ENCODE measurements at places on chromosomes 5 and 9.

DNA sequence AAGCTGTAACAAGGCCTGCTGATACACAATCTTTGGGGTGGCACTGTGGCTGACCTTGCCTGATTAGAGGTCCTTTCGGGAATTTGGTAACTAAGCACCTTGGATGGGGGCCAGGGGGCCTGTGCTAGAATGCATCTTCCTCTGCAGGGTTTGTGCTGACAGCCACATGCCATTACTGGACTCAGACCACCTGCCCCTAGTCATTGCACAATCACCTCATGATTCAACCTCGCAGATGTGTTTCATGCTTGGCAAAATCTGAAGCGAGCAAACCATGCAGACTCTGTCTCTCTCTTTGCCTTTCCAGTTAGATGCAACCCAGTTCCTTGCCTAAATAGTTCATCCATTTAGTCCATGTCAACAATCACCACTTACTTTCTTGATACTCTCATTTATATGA, 96.5 kb upstream of the ERCC6L2 start:
- no peak for DNase-seq

- DNase-seq = no peak
Measured at GRCh38 chr9:135085830-135086546, 1.5 kb upstream of the OLFM1 start.

GRCh38 chr9:137244486-137245449, 3.7 kb downstream of the TUBB4B start:
- no peak for DNase-seq

GRCh38 chr9:3507395-3508077, 18.3 kb downstream of the RFX3 start:
- no peak for DNase-seq

DNA sequence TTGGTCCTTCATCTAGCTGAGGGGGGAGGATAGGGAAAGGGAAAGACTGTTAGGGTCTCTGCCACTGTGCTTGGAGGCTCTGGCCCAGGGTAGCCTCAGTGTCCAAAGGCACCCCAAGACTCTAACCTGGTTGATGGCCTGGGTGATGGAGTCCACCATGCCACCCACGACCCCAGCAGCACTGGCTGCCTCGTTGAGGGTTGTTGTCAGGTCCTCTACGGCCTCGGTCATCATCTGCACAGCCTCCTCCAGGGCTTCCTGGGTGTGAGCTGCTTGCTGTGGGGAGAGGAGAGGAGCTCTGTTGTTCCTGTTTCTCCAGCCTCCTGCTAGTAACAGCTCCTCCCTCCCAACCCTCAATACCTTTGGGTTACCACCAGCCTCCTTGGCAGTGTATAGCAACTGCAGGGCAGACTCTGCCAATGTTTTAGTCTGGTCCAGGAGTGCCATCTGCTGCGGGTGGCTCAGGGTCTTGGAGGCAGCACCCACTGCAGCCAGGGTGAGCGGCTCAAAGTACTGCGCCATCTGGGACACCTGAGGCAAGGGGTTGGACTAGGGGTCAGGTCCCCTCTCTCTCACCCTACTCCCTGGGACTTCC, 16.2 kb upstream of the TPM2 start:
- DNase-seq = no peak

- no peak for DNase-seq
Measured at GRCh38 chr9:495739-496138, 281.1 kb downstream of the DOCK8 start.

DNA sequence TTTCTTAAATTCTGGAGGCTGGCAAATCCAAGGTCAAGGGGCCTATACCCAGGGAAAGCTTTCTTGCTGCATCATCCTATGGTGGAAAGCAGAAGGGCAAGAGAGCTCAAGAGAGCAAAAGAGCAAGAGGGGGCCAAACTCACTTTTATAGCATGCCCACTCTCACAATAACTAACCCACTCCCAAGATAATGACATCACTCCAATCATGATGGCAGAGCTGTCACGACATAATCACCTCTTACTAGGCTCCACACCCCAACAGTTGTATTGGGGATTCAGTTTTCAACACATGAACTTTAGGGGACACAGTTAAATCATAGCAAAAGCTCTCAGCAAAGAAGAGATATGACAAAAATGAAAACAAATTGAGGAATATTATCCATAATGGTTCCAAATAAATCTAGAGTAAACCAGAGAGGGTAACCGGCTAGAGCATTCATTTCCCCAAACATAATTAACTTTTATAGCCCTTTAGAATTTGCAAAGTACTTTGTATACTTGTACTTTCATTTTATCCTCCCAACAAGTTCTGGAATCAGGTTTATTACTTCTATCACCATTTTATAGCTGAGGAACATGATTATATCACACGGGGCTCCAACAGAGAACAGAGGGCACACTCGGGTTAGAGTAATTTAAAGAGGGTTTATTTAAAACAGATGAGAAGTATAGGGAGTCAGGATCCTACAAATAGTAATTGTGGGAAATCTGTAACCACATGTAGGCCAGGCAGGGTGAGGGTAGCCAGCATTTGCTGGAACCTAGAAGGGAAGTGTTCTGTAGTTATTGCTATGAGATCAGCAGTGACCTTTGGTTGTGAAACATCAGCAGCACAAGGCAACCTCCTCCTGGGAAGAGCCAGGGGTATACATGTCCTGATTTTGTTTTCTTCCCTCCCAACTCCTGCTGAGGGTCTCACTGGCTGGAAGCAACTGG, 7.2 kb upstream of the TARS1 start:
- no peak for DNase-seq

DNA sequence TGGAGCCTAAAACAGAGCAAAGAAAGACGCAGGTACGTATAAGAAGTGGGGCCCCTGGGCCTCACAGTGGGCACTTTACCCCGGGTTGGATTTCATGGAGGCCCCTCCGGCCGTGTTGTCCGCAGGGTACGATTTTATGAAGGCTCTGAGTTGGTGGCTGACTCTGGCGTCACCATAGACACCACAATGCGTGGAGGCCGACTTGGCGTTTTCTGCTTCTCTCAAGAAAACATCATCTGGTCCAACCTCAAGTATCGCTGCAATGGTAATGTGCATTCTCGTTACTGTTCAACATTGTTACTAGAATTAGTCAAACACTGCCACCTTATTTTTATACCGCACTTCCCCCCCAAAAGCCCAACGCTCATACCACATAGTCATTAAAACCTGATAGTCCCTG, 47.1 kb downstream of the THBS4 start:
- no peak for DNase-seq

- no peak for DNase-seq
Measured at GRCh38 chr5:95864456-95864855, 41.9 kb upstream of the GLRX start.

DNA sequence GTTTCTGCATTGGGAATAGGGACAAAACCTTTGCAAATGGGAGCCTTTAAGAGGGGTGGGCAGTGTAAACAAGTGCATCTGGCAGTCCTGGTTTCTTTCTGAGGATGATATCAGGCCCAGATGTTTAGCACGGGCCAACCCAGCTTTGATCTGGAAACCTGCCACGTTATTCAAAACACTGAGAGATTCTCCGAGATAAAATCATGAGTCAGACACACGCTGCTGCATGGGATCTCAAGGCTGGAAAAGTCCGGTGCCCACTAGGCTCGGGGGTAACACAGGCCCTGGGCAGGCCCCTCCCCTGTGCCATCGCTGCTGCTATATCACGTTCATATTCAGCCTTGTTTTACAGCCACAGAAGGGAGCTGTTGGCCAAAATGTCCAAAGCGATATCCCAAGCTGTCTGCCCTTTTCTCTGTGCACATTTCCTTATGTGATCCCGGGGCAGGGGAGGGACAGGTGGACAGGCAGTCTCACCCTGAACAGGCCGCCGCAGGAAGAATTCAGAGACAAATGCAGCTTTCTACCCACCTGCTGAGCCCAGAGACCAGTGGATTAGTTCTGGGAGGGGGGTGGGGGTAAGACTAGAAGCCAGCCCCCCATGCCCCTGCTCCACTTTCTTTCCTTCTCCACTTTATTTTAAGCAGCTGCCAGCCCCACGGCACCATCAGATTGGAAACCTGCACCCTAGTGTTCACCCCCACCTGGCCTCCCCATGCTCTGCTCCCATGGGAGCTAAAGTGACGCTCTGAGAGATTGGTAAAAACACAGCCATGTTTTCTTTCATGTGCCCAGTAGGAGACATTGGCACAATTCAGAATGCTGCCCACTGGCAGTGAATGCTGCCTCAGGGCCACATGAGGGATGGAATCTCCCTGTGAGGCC, 63.1 kb downstream of the TMOD1 start:
- DNase-seq = no peak

DNA sequence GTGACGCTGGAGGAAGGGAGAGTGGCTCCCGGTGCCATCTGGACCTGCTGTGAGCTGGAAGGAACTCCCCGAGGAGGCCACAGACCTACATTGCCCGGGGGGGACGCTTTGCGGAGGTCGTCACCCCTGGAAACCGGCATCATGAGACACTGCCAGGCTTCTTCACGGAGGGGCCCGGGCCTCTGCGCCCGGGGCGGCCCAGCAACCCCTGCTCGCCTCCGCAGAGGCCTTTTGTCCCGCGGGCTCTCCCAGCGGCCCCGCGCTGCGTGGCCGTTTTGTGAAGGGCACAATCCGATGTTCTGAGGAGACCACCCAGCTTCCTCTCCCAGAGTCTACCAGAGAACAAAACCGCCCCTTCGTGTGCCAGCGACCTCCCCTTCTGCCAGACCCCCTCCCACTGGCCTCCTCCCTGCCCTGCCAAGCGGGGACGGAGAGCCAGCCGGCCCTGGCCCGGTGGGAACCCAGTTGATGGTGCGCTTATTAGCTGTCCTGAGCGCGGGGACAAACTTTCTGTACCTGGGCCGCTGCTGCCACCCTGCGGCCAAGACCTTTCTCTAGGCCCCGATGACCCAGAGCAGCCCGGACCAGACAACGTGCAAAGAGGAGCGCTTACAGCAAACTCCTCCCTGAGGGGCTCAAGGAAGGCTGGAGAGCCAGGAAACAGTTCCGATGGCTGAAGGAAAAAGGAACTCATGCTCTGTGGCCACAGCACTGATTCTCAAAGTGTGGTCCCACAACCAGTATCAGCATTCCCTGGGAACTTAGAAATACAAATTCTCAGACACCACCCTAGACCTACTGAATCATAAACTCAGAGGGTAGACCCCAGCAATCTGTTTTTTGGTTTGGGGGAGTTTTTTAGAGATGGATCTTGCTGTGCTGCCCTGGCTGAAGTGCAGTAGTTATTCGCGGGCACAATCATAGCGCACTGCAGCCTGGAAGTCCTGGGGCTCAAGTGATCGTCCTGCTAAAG, 86.7 kb downstream of the SLC1A3 start:
- no peak for DNase-seq

DNA sequence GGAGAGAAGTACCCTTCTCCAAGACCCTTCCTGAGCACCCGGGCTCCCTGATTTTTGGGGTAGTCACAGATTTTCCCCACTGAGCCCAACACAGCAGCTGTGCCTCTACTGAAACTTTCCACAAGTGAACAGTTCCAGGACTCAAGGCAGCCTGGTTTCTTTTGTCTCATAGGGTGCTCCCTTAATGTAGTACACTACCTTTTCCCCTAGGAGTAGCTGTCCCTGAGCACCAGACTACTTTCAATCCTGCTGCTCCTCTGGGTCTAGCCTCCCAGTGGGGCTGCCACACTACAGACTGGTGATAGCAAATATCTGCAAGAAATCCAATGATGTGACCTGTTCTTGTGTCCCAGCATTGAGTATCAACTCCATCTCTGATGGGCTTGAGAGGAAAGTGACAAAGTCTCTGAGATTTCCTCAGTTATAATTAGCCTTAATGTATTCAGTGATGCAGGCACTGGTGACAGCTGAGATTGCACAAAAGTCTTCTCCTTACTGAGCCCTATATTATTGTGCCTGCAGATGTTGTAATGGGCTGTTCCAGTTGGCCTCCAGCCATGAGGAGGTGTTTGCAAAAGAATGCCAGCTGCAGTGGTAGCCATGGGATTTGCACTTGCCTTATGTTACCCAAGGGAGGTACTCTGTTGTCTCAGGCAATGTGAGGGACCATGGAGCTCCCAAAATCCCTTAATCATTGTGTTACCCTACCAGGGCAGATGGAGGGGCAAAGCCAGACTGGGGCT, 1802.5 kb downstream of the EFNA5 start:
- no peak for DNase-seq

GRCh38 chr9:38298503-38298902, 94.0 kb upstream of the ALDH1B1 start:
- DNase-seq = no peak
